ENCODE measurements at places on chromosomes 12 and 14.
A peak's percentile ranks its signal among the peaks of the same experiment; 100 is the strongest.

DNA sequence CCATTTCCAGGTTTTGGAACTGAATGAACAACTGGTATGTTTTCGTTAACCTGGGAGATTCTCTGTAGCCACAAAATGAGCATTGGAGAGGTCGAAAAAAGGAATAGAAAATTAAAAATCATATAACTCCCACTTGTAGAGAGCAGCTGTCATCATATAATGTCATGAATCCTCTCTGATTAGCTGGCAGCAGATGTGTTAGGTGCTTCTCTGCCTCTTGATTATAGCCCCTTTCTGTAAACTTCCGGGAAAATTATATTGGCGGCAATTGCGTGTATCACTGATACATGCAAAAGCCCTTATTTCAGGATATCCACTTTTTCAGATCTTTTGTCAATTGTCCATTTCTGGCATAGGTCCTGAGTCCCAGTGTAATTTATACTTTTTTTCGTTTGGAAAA, 31.7 kb downstream of the FGD4 start:
- no peak for DNase-seq

DNA sequence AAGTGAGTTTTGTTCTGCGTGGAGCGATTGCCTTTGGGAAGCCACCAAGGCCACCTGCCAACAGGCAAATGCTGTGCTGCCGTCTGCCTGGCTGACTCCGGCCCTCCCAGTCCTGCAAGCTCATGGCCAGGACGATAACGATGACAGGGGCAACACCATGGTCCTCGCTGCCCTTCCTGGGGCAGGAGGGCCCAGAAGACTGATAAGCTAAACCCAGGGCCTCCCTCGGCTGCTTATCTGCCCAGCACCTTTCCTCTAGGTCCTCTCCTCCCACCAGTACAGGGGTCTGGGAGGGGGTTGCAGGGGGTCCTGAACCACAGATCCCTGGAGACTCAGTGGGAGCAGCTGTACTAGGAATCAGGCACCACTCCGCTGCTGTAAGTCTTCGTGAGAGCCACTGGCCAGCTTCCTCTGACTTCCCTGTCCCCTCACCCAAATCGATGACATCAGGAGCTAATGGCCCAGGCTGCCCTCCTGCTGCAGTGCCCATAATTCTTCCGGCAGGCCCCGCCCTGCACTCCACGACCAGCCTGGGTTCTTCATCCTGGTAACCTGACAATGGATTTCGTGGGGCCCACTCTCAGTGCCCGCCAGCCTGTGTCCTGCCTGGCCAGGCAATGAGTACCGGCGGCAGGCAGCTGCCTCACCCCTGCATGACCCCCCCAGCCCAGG, 5.1 kb downstream of the ANKRD9 start:
- no peak for DNase-seq

- DNase-seq, result no peak
Measured at GRCh38 chr14:36506732-36507614, 13.1 kb downstream of the NKX2-1 start.

- peak; percentile 30 for DNase-seq
Measured at GRCh38 chr12:123363740-123364531, 711 bp downstream of the SBNO1 start.

GRCh38 chr14:69850086-69850735, 29.0 kb upstream of the SMOC1 start:
- DNase-seq, result peak; percentile 4

DNA sequence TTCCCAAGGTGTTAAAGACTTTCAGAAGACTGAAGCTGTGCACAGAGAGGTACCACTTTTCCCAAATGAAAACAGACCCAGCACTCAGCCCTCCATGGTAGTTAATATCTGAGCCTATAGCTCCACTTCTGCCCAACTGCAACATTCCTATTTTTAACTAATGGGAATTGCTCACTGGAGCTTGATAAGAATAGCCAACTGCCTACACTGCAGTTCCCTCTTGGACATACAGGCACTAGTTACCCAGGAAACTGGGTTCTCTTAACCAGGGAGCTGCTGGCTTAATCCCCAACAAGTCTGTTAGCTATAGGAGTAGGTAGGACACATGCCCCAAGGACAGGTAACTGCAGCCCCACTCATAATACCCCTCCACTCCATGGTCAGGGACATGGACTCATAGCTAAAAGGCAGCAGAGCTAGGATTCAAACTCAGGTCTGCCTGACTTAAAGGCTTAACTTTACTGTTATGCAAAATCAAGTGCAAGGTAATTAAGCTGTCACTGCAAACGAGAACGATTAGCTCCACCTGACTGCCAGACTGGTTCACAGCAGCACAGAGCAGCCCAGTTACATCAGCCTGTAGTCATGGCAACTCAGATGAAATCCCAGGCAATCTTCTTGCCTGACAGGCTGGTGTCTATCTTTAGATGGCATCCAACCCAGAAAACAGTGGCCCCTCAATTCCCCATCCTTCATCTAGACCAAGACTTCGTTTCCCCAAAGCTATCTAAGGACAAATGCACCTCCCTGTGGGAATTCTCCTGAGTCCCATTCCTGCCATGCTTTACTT, 77.1 kb upstream of the ACTN1 start:
- no peak for DNase-seq

DNA sequence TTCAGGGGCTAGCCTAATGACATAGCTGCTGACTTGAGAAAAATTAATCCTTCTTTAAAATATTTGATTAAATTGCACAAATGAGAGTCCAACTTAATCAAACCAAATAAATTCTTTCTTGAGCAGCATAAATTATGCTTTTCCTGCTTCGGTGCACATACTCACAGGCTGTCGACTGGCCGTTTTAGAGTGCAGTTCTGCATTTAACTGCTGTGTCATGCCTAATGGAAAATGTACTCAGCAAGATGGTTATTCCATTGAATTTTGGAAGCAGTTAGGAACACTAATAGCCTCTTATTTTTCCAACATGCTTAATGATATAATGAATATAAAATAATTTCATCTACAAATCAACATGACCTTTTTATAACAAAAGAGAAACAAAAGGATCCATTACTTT, 266.1 kb upstream of the LRIG3 start:
- DNase-seq, result no peak

GRCh38 chr14:101065246-101065645, 161.7 kb upstream of the RTL1 start:
- no peak for DNase-seq

GRCh38 chr12:28939427-28939826, 209.7 kb upstream of the FAR2 start:
- DNase-seq, result peak; percentile 41

GRCh38 chr12:71865166-71865713, 25.7 kb downstream of the TBC1D15 start:
- peak; percentile 92 for DNase-seq

DNA sequence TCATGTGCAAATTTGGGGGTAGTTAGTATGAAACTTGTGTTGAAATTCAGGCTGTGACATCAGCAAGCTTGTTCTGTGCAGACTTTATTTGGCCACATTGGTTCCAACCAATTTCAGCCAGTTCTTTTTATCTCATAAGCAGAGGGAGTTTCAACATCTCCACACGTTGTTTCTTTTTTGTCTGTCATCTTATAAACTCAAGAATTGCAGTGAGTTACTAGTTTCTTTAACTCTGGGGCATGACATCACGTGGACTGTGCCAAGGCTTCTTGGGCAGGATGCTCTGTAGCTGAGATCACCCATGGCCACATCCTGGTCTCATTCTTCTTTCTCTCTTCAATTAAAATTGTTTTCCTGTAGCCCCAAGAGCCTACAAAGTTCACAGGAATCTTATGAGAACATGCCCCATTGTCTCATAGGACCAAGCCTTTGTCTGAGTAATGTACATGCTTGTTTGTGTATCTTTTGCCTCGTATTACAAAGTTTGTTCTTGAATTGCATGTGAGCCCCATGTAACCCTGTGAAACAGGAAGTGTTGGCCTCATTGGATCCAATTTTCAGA, 982.0 kb upstream of the TMEM132C start:
- DNase-seq, result peak; percentile 90

DNA sequence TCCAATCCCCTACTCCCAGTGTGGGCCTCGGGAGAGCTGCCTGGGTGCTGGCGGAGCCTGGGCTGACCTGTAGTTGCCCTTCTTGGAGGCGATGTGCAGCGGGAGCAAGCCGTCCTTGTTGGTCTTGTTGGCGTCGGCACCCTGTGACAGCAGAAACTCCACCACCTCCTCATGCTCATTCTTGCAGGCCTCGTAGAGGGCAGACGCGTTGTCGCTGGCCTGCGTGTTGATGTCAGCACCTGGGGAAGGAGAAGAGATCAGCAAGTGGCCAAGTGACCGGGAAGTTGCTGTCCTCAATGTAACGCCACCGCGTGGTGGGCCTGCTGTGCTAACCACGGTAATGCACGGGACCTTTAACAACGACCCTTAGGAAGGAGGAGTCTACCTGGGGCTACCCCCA, 20.1 kb downstream of the FAM181A start:
- no peak for DNase-seq

GRCh38 chr14:104795781-104796686, 486 bp upstream of the AKT1 start:
- peak; percentile 22 for DNase-seq

DNA sequence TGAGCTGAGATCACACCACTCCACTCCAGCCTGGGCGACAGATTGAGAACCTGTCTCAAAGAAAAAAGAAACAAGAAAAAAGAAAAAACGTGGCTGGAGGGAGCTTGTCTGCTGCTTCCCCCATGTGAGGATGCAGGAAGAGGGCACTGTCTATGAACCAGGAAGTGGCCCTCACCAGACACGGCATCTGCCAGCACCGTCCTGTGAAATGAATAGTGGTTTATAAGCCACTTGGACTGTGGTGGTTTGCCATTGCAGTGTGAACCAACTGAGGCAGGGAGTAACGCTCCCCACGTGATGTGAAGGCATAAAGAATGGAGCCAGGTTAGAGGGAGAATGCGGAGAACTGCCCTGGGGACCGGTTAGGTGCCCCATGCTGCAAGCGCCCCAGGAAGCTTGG, 4.5 kb upstream of the BRF1 start:
- DNase-seq, result no peak

DNA sequence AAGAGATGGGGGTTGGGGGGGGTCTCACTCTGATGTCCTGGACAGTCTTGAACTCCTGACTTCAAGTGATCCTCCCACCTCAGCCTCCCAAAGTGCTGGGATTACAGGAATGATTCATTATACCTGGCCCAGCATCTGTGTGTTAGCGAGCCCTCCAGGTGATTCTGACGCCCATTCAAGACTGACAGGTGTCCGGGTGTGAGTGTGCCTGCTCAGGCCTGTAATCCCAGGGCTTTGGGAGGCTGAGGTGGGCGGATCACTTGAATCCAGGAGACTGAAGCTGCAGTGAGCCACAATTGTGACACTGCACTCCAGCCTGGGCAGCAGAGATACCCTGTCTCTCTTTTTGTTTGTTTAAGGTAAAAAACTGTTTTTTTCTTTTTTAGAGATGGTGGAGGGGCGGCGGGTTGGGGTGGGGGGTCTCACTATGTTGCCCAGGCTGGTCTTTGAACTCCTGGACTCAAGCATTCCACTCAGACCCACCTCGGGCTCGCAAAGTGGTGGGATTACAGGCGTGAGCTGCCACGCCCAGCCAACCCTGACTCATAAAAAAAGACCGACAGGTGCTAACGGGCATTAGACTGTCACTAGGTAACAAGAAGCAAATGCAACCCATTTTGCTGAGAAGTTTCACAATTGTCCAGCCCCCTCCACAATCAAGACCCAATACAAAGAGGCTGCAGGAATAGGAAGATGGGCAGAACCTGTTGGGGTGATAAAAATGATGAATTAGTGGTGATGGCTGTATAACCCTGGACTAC, 4.7 kb downstream of the VSIG10 start:
- DNase-seq, result no peak

DNA sequence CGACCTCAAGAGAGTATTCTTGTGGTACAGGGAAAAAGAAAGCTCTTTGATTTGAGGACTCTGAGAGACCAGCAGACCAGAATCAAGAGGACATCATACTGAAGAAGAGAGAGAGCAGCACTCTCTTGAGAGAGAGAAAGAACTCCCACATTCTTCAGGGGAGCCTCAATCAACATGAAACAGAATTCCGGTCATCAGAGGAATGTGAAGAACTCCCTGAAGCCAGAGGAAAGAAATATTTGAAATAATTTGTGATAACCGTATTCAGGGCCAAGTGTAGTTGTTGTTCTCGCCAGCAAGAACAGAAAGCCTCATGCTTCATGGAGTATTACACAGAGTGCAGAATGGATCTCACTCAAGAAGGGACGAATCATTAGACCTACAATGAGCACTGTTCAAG, 363.8 kb upstream of the TMEM132C start:
- peak; percentile 44 for DNase-seq

DNA sequence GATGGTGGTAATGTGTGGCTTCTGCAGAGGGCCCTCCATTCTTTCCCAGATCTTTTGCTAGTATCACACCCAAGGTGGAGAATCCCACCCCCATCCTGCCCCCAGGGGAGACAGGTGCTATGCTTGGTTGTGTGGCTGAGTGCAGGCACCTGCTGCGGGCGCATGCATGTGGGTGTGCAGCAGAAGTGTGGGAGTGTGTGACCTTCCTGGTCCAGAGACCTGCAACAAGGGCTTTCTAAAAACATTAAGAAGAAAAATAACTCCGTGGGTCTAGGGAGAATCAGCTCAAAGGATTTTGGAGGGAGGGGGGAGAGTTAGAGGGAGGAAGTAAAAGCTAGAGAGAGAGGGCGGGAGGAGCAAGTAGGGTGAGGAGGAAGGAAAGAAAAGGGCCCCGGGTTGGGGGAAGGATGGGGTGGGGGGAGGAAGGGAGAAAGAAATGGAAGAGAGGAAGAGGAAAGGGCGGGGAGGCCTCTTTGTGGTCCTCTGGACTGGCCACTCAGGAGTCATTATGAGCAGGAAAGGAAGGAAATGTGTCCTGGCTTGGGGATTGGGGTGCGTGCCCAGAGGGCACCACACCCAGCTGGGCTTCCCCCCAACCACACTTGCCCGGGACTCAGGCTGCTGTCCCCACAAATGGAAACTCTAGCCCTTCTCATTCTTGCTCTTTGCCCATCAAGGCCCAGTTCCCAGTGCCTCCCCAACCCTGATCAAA, 3.1 kb upstream of the FIGNL2 start:
- no peak for DNase-seq

- DNase-seq, result peak; percentile 74
Measured at GRCh38 chr12:122726080-122726558, 4.5 kb downstream of the HCAR1 start.

GRCh38 chr14:72975770-72976169, 49.5 kb downstream of the DCAF4 start:
- DNase-seq, result no peak

DNA sequence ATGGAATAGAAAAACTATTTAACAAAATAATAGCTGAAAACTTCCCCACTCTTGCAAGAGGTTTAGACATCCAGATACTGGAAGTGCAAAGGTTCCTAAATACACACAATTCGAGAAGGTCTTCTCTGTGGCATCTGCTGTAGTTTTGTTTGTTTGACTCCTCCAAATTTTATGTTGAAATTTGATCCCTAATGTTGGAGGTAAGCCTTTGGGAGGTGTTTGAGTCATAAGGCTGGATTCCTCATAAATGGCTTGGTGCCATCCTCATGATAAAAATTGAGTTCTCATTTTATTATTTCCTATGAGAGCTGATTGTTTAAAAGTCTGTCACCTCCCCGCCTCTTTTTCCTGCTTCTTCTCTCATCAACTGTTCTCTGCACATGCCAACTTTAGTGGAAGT, 182.7 kb downstream of the MYRFL start:
- peak; percentile 51 for DNase-seq

All from M059J (cell line).